ENCODE measurements at places on chromosomes 4 and X.

GRCh38 chrX:40240844-40241243, 143.1 kb upstream of the BCOR start:
- no peak for DNase-seq

- DNase-seq: no peak
These were observed 2.5 kb upstream of the EFNB1 start for GRCh38 chrX:68826113-68826980.

DNA sequence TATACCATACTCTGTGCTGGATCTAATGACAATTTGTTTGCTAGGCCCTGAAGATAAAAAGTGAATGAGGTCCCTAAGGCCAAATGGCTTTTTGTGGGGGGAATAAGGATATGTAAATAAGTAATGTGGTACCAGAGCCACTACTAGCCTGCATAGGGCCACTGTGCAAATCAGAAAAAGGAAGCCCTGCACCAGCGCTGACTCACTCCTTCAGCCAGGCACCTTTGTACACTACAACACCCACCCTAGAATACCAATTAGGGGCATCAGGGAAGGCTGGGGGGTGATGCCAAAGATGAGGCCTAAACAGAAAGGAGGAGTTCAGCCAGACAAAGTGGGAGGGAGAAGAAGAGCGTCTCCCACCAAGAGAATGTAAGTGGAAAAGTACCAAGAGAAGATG, 122.2 kb downstream of the CAMK2D start:
- no peak for DNase-seq

DNA sequence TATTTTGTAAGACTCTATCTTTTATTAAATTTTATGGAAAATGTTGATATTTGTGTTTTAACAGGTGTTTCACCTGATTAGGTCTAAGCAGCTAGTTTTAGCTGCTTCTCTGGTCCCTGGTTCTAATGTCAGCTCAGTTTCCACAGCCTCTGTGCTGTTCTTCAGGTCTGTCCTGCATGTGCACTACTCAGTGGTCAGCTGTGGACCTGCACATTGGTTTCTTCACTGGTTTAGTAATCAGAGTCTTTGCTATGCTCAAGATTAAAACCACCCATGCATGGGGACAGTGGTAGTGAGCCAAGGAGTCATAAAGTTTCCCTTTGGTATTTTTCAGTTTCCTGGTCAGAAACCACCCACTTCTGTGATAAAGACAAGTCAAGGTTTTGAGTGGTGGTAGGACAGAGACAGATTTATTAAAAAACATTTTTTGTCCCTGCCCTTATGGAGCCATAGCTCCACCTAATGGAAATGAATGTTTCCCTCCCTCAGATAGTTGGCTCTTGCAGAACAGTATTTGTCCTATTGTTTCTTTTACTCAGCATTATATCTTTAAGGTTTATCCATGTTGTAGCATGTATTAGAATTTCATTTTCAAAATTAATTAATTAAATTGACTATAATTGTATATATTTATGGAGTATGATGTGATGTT, 36.8 kb upstream of the VBP1 start:
- no peak for DNase-seq

All from RWPE2 (cell line).